Vagina (tissue), 2 donors: ENCODE measurements at places on chromosomes 16 and 17.

- no peaks in the 10 kb centered on the region for H3K27me3 ChIP-seq
- H3K4me3 ChIP-seq = no peak overlapping the region
- no peak overlapping the region for H3K27ac ChIP-seq
- H3K36me3 ChIP-seq = no peaks in the 10 kb centered on the region
- DNase-seq = no peak
These were observed 7.7 kb downstream of the FBXL20 start for GRCh38 chr17:39393736-39394135.

DNA sequence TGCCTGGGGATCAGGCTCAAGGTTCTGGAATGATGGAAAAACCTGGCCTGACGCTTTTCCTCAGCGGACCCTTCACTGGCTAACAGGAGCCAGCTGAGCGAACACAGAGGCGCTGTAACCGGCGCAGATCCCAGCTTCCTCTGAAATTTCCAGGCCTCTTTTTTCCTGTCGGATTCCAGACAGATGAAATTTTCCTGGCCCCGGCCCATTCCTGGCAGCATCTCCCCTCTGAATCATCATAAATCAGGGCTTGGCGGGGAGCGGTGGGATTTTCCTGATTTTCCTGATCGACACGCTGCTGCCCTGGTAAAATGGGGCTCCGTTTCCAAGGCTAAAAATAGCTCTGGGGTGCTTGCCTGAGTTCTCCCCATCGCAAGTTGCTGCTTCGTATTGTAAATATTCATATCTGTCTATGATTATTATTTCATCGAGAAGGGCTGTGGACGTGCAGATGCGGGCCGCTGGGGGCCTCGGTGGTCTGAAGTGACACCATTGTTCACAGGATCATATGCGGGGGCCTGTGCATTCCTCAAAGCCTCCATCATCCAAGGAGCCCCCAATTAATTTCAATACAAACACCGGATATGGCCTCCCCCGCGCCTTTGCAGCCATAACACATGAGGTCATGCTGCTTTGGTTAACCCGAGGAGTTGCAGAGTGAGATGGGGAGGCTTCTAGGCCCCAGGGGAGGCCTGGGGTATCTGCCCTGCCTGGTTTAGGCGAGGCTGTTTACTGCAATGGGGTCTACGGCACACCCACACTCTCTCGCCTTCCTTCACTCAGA lies 45.8 kb upstream of the ETV4 start:
- H3K27me3 ChIP-seq = no peaks in the 10 kb centered on the region
- H3K4me1 ChIP-seq = peaks cover 29% of the 10 kb centered on the region
- peak overlapping the region; percentile 6 for H3K4me3 ChIP-seq
- peak overlapping the region; percentile 78 for H3K27ac ChIP-seq
- DNase-seq = no peak

GRCh38 chr16:48340054-48340453 lies 45.2 kb downstream of the SIAH1 start:
- no peaks in the 10 kb centered on the region for H3K27me3 ChIP-seq
- H3K4me3 ChIP-seq = no peak overlapping the region
- DNase-seq = no peak
- no peaks in the 10 kb centered on the region for H3K4me1 ChIP-seq
- H3K27ac ChIP-seq = no peak overlapping the region
- no peaks in the 10 kb centered on the region for H3K36me3 ChIP-seq

DNA sequence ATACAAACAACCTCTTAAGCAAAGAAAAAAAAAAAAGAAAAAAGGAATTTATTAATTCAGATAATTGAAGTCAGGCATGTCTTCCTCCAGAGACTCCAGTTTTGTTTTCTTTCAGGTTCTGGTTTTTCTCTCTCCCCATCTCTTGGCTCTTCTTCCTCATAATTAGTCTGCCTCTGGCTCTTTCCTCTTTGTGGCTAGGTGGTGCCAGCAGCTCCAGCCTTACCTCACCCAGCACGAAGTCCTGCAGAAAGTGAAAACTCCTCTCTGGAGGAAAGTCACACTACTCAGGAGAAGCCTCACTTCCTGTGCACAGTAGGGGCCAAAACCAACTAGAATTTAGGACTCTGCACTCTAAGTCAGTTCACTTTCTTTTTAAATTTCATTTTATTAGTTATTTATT lies 10.3 kb upstream of the NFAT5 start:
- H3K4me3 ChIP-seq = no peak overlapping the region
- H3K4me1 ChIP-seq = no peaks in the 10 kb centered on the region
- no peak overlapping the region for H3K27ac ChIP-seq
- no peak for DNase-seq
- H3K27me3 ChIP-seq = no peaks in the 10 kb centered on the region

- no peaks in the 10 kb centered on the region for H3K27me3 ChIP-seq
- H3K4me3 ChIP-seq = no peak overlapping the region
- no peak for DNase-seq
- peaks cover 42% of the 10 kb centered on the region for H3K4me1 ChIP-seq
- peak overlapping the region; percentile 93 for H3K27ac ChIP-seq
- H3K36me3 ChIP-seq = no peaks in the 10 kb centered on the region
These were observed 1.4 kb upstream of the ABR start for GRCh38 chr17:1180958-1181752.

- no peaks in the 10 kb centered on the region for H3K27me3 ChIP-seq
- peak overlapping the region; percentile 94 for H3K4me3 ChIP-seq
- peaks cover 43% of the 10 kb centered on the region for H3K4me1 ChIP-seq
- H3K27ac ChIP-seq = peak overlapping the region; percentile 80
- peaks cover 33% of the 10 kb centered on the region for H3K36me3 ChIP-seq
- no peak for DNase-seq
These were observed 628 bp downstream of the GABARAPL2 start for GRCh38 chr16:75566758-75567255.
